ENCODE measurements at places on chromosomes 13 and 19.

GRCh38 chr13:112465251-112466131 lies 89.3 kb downstream of the SPACA7 start:
- no peak for DNase-seq

DNA sequence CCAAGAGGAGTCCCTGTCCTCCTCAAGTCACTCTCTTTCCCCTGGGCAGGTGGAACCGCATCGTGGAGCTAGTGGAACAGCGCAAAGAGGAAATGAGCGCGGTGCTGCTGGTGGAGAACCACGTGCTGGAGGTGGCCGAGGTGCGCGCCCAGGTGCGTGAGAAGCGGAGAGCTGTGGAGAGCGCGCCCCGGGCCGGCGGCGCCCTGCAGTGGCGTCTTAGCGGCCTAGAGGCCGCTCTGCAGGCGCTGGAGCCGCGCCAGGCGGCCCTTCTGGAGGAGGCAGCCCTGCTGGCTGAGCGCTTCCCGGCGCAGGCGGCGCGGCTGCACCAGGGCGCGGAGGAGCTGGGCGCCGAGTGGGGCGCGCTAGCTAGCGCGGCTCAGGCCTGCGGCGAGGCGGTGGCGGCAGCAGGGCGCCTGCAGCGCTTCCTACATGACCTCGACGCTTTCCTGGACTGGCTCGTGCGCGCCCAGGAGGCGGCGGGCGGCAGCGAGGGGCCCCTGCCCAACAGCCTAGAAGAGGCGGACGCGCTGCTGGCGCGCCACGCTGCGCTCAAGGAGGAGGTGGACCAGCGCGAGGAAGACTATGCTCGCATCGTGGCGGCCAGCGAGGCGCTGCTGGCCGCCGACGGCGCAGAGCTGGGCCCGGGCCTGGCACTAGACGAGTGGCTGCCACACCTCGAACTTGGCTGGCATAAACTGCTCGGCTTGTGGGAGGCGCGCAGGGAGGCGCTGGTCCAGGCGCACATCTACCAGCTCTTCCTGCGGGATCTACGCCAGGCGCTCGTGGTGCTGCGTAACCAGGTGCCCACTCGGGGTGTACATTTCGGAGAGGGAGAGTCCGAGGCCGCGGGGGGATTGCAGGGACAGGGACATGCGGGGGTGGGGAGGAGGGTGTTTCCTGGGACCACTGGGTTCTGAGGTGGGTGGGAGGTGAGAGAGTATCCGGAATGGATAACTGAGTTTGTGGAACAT lies 52.8 kb downstream of the SPTBN4 start:
- no peak for DNase-seq

- DNase-seq, result no peak
Observed at GRCh38 chr13:36712770-36713169, 39.0 kb downstream of the SERTM1 start.

DNA sequence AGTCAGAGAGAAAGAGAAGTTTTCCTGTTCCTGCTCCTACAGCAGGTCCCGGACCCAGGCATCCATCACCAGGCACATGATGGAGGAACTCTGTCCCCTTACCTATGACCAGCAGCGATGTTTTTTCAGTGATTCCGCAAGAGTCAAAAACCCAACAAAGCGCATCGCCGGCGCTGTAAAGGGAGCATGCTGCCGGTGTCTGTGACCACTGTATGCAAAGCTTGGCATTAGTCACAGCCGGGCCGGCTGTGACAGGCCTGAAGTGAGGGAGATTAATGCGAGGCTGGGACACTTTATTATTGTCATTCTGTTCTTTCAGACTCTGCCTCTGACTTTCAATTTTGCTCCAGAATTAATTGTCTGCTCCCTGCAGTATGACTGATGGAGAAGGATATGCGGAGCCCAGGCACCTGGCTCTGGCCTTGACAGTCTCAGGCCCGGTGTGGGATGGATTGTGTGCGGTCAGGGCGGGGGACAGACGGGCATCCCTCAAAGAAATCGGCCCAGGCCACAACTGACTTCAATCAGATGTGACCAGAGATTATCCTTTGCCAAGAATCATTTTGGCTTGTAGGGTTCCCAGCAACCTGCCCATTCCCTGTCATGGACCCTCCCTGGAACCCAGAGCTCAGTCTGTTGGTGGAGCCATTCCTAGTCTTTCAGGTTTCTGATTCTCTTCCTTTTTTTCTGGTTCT lies 462.0 kb upstream of the ZNF507 start:
- no peak for DNase-seq

- DNase-seq, result no peak
Observed at GRCh38 chr19:41096353-41096752, 8.1 kb downstream of the CYP2A13 start.

DNA sequence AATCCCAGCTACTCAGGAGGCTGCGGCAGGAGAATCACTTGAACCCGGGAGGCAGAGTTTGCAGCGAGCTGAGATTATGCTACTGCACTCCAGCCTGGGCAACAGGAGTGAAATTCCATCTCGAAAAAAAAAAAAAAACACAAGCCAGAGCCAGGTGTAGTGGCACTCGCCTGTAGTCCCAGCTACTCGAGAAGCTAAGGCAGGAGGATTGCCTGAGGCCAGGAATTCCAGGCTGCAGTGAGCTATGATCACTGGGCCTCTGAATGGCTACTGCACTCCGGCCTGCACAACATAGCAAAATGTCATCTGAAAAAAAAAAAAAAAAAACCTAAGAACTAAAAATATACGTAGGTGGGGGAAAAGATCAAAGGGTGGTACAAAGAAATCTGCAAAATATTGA lies 19.4 kb downstream of the EPS15L1 start:
- DNase-seq, result no peak

DNA sequence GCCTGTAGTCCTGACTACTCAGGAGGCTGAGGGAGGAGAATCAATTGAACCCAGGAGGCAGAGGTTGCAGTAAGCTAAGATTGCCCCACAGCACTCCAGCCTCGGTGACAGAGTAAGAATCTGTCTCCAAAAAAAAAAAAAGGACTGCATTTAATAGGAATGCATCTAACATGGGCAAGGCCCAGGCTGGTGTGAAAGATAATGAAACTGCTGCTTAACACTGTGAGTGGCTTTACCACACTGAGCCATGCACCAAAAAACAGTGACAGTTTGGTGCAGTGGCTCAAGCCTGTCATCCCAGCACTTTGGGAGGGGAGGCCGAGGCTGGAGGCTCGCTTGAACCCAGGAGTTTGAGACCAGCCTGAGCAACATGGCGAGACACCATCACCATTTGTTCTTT lies 8.6 kb downstream of the GTF2F1 start:
- no peak for DNase-seq

- no peak for DNase-seq
Observed at GRCh38 chr13:27353166-27353583, 71.2 kb upstream of the GTF3A start.

GRCh38 chr19:4516199-4516938 lies 1.9 kb downstream of the PLIN4 start:
- no peak for DNase-seq

GRCh38 chr13:109744512-109745051 lies 41.8 kb downstream of the IRS2 start:
- no peak for DNase-seq

- no peak for DNase-seq
Observed at GRCh38 chr13:21321269-21321668, 137.8 kb downstream of the ZDHHC20 start.

DNA sequence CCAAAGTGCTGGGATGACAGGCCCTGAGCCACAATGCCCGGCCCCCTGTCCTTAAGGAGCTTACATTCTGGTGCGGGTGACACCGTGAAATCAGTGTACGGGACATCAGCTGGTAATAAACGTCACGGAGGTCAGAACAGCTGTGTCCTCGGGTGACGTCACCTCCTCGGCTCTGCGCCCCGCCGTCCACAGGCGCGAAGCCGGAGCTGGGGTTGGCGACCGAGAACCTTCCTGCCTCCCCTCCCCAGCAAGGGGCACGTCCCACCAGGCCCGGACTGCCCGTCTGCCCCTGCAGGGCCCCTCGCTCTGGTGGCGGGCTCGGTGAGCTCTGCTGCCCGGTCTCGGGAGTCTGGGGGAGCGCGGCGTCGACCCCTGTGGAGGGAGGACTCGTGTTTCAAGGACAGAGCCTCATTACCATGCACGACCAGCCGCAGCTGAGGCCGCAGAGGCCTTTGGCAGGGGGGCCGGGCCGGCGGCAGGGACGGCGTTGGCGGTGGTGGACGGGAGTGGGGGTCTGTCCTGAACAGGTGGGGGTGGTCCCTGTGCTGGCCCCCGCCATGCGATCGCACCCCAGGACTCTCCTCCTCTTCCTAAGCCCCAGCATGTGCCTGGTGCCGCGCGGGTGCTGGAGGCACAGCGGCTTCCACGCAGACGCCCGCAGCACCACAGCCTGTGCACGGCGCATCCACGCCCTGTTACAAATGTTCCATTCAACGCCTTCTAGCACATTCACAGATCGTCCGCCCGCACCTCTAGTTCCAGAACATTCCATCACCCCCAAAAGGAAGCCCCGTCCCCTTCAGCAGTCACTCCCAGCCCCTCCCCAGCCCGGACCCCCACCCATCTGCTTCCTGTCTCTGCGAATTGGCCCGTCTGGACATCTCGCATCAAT lies 5.4 kb downstream of the LINGO3 start:
- DNase-seq, result no peak

GRCh38 chr13:97322740-97323342 lies 100.7 kb downstream of the MBNL2 start:
- DNase-seq, result no peak

GRCh38 chr13:100473501-100474044 lies 115.0 kb downstream of the GGACT start:
- DNase-seq, result no peak

DNA sequence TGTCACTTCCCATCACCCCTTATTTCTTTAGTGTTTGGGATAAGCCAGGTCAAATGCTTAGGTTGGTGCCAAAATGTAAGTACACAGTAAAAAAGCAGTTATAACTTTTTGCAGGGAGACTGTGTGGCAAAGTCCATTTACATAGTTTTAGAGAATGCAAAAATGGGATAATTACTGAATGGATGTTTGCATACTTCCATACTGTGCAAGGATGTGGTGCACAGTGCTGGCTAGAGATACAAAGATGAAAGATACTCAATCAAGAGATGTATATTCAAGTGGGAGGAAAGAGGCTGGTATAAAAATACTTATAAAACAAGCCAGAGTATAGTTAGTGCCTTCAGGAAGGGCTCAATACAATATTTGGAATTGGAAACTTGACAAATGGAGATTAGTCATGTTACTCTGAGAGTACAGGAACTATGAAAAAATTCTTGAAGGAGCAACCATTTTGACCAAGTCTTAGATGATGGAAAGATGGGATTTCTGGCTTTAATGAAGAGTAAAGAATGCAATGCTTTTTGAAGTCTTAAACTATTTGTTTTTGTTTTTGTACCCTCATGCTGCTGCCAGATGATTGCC lies 8.0 kb downstream of the PDS5B start:
- DNase-seq, result no peak

DNA sequence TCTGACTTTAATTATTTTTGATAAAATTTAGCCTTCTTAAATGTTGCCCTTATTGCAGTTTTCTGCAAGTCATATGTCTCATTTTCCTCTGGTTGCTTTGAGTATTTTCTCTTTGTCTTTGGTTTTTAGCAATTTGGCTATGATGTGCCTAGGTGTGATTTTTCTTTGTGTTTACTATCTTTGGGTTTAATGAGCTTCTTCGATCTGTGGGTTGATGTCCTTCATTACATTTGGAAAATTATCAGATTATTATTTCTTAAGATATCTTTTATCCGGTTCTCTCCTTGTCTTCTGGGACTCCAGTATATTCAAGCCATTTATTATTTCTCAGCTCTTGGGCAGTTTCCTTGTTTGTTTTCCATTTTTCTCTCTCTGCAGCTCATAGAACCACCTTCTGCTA lies 39.0 kb downstream of the WASF3 start:
- DNase-seq, result no peak

Data from NCI-H1930 (cell line).